ENCODE measurements at places on chromosomes 4 and X.

DNA sequence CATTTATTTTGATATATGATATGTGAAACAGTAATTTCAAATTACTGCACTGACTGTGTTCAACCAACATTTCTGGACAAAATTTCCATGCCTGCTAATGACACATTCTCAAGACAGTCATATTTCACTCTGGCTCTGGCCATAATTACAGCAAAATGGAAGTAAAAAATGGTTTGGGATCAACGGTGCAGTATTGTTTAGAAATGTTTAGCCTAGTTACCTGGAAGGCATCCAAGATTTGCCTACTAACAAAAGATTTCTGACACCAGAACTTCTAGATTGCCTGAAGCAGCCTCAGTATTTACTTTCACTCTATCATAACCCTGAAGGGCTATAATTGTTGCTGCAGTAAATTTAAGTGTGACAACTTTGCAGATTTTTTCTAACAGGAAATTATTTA, 416.3 kb downstream of the PCDH10 start:
- DNase-seq = no peak

DNA sequence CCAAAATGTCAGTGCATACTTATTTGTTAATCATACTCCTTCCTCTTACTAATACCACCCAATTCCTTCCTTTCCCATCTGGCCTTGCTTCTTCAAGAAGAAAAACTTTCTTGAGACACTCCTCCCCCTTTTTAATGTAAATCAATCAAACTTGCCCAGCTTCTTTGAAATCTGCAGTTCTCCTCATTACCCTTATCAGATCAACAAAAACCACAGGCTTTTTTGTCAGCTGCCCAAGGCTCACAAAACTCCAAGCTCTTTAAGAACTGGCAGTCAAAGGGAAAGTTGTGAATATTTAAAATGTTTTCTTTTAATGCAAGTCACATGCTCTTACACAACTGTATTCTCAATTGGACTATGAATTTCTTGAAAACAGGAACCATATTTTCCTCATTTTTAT, 11.3 kb upstream of the MYOZ2 start:
- no peak for DNase-seq

DNA sequence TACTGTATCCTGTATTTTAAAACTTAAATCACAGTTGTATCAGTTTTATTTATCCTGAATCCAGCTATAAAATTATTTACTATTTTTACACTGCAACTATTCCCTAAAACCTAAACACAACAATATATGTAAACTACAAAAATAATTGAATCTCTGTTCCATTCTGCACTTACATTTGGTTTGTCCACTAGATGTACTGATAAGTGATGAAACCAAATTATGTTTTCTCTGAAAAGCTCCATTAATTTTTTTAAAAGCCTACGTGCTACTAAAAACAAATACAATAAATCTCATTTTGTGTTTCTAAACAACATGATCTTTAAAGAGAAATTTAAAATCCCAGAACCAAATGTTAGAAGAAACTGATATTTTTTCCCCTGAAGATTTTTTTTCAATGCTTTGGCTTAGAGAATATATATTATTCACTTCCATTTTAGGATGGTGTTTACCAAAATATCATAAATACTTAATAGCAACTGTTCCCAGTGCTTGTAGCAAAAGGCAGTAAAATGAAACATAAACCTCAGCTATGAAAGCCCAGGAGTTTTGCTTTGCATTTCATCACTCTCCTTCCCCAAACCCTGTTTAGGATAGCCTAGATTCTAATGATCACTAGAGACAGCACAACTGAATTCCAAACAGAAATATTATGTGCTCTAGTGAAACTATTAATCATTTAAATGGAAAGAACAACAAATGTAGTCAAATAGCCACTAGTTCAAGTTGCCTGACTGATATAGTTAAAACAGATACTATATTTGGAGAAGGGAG, 19.7 kb downstream of the ANTXR2 start:
- no peak for DNase-seq

- no peak for DNase-seq
Measured at GRCh38 chrX:131791608-131792355, 231.3 kb upstream of the STK26 start.

- DNase-seq = no peak
Measured at GRCh38 chrX:70044541-70045245, 5.0 kb downstream of the AWAT2 start.

DNA sequence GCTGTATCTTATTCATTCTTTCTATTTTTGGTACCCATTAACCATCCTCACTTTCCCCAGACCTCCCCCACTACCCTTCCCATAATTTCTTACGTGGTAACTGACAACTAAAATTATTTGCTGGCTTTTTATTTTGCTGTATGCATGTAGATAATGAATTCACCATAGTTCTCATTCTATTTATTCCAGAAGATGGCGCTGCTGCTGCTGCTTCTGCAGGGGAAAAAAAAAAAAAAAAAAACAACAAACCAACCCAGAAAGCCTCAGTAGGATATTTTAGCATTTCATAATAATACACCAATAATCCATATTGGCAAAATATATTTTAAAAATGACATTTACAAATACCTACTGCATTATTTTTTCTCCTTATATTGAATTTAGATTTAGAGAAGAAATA, 416.6 kb upstream of the MAGEB18 start:
- no peak for DNase-seq

DNA sequence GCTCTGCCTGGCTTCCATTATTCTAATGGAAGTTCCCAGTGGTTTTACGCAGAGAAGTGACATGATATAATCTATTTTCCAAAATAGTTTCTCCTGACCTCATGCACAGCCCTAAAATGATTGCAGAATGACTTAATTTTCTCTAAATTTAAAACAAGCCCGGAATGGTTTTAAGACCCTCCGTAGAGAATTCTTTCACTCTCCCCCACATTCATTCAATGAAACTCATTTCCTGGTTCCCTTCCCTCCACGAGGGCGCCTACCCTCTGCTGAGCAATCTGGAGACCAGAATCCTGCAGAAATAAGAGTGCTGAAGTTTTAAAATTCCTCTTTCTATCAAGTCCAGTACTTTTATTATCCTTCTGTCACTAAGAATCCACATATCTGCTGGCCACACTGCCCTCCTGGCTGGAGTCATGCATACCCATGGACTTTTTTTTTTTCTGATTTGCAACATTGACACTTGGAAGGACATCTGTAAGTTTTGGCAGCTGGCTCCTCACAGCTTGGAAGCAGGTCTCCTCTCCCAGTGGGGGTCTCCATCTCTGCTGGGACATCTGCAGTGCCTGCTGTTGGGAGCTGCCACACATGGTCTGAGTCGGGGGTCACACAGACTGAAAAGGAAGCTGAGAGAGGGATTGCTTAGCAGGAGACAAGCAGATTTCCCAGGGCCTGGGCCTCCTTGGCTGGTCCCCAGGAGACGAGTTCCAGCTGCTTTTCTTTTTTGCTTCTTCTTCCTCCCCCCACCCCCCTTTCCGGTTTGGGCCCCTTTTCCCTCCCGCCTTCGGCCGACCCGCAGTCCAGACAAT, 86.1 kb downstream of the SOWAHB start:
- DNase-seq = no peak

- DNase-seq = peak; percentile 38
Measured at GRCh38 chr4:38177641-38178391, 217.6 kb downstream of the PTTG2 start.

GRCh38 chrX:21800344-21800770, 39.1 kb upstream of the MBTPS2 start:
- no peak for DNase-seq

DNA sequence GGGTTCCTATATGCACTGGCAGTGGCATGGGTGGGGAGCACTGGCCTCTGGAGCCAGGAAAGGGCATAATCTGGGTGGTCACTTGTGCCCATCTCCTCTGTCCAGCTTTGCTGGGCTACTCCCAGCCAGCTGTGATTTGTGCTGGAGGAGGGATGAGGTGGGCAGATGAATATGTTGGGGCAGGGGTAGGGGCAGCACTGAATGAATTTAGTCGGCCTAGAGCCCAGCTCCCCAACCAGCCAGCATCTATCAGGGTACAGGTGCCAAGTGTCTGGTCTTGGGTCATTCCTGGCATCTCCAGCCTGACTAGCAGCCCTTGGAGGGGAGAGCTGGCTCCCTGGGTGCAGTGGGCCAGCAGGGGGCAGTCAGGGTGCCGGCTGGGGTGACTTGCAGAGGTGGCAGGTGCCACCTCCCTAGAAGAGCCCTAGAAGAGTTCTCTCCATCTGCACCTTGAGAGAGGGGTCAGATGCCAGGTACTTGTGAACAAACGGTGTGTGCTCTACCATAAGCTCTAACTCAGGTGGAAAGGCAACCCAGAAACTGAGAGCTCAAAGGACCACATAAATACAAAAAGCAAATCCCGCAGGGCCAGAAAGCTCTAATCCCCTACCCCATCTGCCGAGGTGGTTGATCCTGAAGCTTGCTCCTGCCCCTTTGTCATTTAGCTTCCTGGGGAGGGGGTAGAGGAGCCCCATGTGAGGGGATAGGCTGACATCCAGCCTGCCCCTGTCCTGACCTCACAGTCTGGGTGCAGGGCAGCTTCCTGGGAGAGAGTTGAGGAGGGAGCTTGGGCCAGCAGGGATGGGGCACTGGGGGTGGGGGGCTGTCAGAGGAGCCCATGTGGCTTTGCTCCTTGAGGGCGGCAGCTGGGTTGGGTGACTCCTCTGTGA, 2.2 kb downstream of the SORCS2 start:
- DNase-seq = peak; percentile 31

GRCh38 chr4:117983541-117984365, 50.5 kb upstream of the NDST3 start:
- no peak for DNase-seq

GRCh38 chr4:143183513-143184216, 1.1 kb upstream of the USP38 start:
- no peak for DNase-seq

- no peak for DNase-seq
Measured at GRCh38 chr4:13483768-13484121, 395 bp downstream of the RAB28 start.

DNA sequence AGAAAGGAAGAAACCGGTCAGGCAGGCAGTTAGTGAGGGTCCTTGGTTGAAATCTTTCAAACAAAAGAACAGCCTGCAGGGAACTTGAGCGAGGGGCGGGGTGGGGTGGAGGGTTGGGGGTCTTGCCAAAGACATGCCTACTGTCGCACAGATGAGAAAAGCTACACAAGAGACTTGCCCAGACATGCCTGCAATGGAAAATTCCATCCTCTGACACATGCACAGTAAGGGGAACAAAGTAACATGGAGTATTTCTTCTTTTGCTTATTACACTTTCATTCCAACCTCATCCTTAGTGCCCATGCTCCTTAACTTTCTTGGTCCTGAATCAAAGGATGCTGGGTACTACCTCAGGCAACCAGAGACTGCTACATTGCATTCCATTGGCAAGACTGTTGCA, 1491.2 kb downstream of the STIM2 start:
- DNase-seq = no peak

DNA sequence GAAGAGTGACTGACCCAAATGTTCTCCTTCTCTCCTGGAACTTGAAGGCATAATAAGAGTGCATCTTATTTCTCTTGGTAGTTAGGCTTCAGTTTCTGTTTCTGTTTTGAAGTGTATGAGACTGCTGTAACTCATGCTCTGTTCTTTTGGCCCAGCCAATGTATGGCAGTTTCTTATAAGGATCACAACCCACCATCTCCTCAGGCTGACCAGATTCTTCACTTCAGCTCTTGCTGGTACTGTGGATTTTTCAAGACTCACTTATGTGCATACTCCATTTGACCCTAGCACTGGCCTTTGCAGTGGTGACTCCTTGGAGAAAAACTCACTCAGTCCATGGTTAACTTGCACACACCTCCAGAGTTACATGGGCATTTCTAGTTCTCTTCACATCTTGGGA, 9.6 kb upstream of the YTHDC1 start:
- no peak for DNase-seq

DNA sequence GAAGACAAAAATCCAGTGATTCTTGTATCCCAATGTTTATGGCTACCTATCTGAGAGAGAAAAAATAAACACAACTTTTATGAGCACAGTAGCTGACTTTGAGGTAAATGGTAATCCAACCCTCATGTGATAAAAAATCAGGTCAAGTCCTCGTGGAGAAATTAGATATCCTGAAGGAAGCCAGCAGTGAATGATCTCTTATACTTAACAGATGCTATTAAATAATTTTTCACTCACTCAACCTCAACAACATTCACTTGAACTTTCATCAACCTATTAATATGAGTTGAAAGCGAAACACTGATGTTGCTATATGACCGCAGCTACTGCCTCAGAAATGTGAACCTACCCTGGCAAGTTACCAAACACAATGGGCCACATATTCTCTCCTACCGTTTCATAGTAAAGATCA, 105.4 kb downstream of the GPC3 start:
- no peak for DNase-seq

DNA sequence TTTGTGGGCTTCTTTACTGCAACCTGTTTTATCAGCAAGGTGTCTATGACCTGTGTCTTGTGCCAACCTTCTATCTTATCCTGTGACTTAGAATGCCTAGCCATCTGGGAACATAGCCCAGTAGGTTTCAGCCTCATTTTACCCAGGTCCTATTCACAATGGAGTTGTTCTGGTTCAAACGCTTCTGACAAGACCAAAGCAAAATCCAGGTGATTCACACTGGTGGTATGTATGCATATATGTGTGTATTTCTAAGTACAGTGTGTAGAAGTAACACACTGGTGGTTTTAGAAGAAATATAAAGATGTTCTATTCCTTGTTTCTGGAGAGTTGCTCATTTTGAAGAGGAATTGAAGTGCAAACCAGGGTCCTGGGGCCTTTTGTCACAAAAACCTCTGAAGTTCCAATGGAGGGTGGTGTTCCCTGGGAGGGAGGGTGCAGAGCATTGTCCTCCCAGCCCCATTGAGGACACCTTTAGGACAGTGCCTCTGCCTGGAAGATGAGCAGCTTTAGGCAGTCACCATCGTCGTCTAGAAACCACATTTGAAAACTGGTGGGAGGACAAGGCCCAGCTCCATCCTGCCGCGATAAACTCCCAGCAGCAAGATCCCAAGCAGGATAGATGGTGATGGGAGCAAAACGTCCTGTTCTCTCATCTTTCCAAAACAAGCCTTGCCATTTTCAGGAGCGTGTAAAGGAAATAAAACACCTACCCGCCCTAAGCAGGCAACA, 191.4 kb downstream of the TSPAN5 start:
- no peak for DNase-seq

DNA sequence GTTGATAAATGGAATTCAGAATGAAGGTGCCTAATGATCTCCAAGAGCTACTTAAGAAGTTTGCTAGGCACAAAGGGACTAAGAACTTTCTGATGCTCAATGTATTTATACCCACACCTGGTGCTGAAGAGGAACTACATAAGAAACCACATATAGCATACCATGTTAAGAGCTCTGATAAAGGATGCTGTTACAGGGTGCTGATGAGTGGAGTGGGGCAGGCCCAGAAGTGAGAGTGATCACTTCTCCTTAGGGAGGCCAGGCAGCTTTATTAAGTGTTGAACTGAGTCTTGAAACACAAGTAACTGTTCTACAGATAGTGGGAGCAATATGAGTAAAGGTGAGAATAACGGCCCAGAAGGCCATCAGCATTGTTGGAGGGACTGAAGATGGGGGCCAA, 68.3 kb upstream of the CHRDL1 start:
- DNase-seq = no peak

- no peak for DNase-seq
Measured at GRCh38 chr4:152458801-152459302, 77.0 kb downstream of the FBXW7 start.
